ENCODE measurements at places on chromosomes 13 and 19.

DNA sequence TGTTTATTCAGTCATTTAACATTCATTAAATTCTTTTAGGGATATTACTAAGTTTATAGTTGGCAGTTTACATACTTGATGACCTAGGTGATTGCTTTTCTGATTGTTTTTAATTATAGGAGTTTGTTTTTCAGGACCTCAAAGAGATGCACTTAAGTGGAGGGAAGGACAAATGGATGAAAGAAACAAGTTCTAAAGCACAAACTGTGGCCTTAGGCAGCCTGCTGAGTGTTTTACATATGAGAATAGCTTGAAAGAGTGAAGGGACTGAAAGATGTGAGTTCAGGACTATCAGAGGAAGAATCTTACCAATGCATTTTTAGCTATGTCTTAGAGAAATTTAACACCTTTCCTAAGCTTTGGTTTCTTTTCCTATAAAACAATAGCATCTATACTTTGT, 402.6 kb downstream of the KLF12 start:
- H3K36me3 ChIP-seq, result peaks cover 5% of the 10 kb centered on the region
- no peaks in the 10 kb centered on the region for H3K4me1 ChIP-seq
- H3K27ac ChIP-seq, result no peak overlapping the region
- no peaks in the 10 kb centered on the region for H3K27me3 ChIP-seq

DNA sequence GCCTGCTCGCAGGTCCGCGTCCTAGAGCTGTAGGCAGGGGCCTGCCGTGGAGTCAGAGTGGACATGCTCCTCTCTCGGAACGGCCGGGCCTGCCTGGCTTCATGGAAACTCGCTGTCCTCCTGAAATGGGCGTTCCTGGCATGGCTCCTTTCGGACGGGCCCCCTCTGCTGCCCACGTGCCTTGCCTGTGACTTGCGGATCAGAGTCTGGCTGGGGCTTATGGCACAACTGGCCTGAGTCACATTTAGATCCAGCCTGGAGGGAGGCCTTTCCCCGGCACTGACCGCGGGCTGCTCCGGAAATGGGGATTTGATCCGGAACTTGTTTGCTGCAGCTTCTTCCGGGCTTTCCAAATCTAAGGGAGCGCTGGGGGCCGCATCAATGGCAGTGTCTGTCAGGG, 28.1 kb downstream of the THSD1 start:
- H3K36me3 ChIP-seq, result peaks cover 2% of the 10 kb centered on the region
- no peak for DNase-seq
- peaks cover 9% of the 10 kb centered on the region for H3K4me1 ChIP-seq
- no peak overlapping the region for H3K27ac ChIP-seq
- no peak overlapping the region for H3K4me3 ChIP-seq
- no peaks in the 10 kb centered on the region for H3K27me3 ChIP-seq

- H3K27ac ChIP-seq, result no peak overlapping the region
- H3K27me3 ChIP-seq, result no peaks in the 10 kb centered on the region
- H3K4me1 ChIP-seq, result peaks cover 16% of the 10 kb centered on the region
- no peak overlapping the region for H3K4me3 ChIP-seq
- no peak for DNase-seq
- peaks cover 25% of the 10 kb centered on the region for H3K36me3 ChIP-seq
Measured at GRCh38 chr19:30006207-30006606, 64.2 kb downstream of the URI1 start.

- H3K27ac ChIP-seq, result no peak overlapping the region
- H3K36me3 ChIP-seq, result no peaks in the 10 kb centered on the region
- peaks cover 7% of the 10 kb centered on the region for H3K27me3 ChIP-seq
- H3K4me3 ChIP-seq, result no peak overlapping the region
Measured at GRCh38 chr19:3813473-3814392, 27.6 kb upstream of the MATK start.

GRCh38 chr13:89199138-89199537, 1528.0 kb downstream of the SLITRK5 start:
- no peak for DNase-seq
- no peaks in the 10 kb centered on the region for H3K27me3 ChIP-seq
- no peak overlapping the region for H3K27ac ChIP-seq
- H3K4me1 ChIP-seq, result peaks cover 10% of the 10 kb centered on the region
- no peaks in the 10 kb centered on the region for H3K36me3 ChIP-seq

GRCh38 chr19:51002542-51003311, 1.3 kb upstream of the KLK8 start:
- peaks cover 66% of the 10 kb centered on the region for H3K27me3 ChIP-seq
- H3K4me3 ChIP-seq, result no peak overlapping the region
- H3K4me1 ChIP-seq, result peaks cover 11% of the 10 kb centered on the region
- H3K36me3 ChIP-seq, result no peaks in the 10 kb centered on the region
- no peak for DNase-seq

DNA sequence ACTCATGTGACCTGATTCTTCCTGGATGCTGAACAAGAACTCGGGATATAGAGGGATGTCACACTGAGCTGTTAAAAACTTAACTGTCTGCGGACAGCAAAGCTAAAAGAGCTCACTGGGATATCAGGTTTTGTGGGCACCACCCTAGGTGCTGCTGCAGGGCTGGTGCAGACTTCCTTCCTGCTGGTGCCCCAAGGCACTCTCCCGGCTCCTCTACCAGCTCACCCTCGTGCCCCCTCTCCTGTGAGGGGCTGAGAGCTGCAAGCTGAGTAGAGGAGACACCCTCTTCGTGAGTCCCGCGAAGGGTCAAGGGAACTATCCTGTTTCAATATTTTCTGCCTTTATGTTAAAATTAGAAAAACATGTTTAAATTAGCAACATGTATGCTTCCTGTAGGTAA, 1475.7 kb downstream of the EFNB2 start:
- DNase-seq, result no peak
- no peaks in the 10 kb centered on the region for H3K4me1 ChIP-seq
- no peak overlapping the region for H3K27ac ChIP-seq
- H3K36me3 ChIP-seq, result no peaks in the 10 kb centered on the region
- H3K27me3 ChIP-seq, result no peaks in the 10 kb centered on the region
- H3K4me3 ChIP-seq, result no peak overlapping the region

Data from progenitor cell of endocrine pancreas (in vitro differentiated cells).